CD4-positive, alpha-beta T cell treated with Interleukin-10 for 1 hour (primary cell): ENCODE measurements at places on chromosomes 2 and 18.

- DNase-seq, result no peak
Observed at GRCh38 chr2:190744041-190744440, 95.2 kb downstream of the NAB1 start.

DNA sequence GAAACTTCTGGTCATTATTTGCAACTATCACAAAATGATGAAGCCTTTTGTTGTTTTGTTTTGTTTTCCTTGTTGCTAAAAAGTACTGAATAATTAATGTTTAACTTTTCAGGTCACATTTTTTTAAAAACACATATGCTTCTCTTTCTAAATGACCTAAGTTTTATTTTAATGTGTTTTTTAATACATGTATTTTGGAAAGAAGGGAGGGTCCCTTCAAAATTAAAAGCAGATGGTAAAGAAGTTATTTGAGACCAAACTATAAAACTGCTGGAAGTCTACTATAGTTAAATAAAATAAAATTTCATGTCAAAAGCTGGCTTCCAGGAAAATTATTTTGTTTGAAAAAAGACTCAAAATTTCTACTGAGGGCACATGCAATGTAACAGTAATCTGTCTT is 39.5 kb upstream of the ASNSD1 start:
- no peak for DNase-seq

DNA sequence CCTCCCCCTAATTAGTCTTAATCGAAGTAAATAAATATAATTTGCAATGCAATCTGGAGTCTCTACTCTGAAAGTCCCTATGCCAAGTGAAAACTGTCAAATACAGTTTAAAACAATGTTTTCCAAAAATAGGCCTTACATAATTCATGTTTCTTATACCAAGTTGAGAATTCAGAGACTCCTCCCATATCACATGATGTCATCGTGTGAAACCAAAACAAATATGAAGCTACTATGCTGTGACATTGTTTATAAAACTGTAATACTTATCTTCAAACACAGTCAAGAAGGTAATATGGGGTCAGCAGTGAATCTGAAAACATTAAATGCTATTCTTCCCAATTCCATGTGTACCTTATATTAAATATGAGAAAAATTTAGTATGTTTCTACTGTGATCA is 940.2 kb upstream of the FANCL start:
- no peak for DNase-seq

GRCh38 chr2:158214431-158214830 is 112.8 kb downstream of the UPP2 start:
- DNase-seq, result no peak

DNA sequence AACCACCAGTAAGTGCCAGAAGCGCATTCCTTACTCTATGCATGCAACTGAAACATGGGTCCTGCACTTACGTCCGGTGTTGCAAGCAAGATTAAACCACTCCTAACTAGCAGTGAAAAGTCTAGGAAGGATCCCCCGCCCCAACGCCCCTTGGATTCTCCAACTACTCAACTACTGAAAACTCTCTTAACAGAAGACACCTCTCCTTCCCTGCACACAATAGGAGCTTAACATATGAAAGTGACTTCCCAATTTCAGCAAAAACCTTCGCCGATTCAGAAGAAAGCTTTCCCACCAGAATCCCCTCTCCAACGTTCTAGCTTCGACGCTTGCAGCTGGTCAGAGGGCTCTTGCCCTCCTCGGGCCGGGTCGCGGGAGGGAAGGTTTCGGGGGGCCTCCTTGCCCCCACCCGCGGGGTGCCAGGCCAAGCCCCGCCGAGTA is 578 bp downstream of the IWS1 start:
- no peak for DNase-seq
